ENCODE measurements at places on chromosomes 3 and 15.

DNA sequence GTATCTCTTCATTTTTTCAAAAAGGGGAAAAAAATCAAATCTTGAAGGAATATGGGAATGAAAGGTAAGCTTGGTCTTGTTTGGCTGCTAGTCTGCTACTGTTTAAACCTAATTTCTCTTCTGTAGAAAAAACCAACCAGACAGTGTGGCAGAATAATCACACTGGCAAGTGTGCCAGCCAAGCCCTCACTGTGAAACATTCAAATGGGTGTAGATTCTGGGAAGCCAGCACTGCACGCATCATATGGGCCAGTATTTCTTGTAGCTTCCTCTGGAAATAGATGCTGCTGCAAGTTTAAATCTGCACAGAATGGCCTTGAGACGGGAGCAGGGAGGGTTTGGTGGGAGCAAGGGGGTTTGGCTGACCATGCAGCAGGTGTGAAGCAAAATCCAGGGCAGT, 62.1 kb downstream of the POMGNT2 start:
- no peak for DNase-seq

GRCh38 chr3:64617610-64618009, 70.2 kb downstream of the ADAMTS9 start:
- DNase-seq: no peak

GRCh38 chr15:63396152-63396928, 14.7 kb upstream of the CA12 start:
- DNase-seq: no peak

GRCh38 chr3:13009132-13009945, 63.9 kb downstream of the IQSEC1 start:
- no peak for DNase-seq

DNA sequence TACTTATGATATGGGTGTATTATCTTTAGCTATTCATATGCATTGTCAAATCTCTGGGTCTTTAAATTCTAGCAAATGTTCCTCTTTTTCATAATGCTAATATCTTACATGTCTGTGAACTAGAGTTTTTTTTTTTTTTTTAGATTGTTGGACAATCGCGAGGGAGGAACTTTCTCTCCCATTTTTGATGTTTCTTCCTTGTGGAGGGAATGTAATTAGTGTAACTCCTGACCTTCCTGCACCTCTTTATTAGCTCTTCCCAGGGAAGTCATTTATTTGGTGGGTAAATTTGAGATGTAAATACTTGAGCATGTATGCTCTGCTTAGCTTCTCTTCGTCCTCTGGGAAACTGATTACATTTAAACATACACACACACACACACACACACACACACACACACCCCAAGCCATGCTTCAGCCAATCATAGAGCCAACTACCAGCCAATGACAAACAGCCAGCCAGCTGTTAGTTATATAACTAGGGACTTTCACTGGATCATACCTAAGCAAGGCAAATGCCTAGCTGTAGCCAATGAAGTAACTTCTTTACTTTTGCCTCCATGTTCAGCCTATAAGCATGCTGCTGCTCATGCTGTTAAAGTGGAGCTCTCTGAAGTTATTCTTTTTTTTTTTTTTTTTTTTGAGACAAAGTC, 8.3 kb upstream of the USP8 start:
- no peak for DNase-seq

GRCh38 chr15:70490838-70491155, 272.6 kb downstream of the UACA start:
- no peak for DNase-seq

- DNase-seq: no peak
Measured at GRCh38 chr15:65006876-65007275, 17.2 kb upstream of the SPG21 start.

- peak; percentile 19 for DNase-seq
Measured at GRCh38 chr3:15206662-15207576, 873 bp downstream of the CAPN7 start.

DNA sequence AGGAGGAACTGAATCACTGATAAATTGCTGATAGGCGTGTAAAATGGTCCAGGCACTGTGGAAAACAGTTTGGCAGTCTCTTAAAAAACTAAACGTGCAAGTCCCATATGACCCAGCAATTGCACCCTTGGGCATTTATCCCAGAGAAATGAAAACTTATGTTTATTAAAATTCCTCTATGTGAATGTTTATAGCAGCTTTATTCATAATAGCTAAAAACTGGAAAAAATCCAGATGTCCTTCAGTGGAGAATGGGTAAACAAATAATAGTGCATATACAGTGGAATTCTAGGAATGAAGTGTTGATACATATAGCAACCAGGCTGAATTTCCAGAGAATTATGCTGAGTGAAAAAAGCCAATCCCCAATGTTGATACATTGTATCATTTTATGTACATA, 482.2 kb upstream of the PDZRN3 start:
- no peak for DNase-seq

DNA sequence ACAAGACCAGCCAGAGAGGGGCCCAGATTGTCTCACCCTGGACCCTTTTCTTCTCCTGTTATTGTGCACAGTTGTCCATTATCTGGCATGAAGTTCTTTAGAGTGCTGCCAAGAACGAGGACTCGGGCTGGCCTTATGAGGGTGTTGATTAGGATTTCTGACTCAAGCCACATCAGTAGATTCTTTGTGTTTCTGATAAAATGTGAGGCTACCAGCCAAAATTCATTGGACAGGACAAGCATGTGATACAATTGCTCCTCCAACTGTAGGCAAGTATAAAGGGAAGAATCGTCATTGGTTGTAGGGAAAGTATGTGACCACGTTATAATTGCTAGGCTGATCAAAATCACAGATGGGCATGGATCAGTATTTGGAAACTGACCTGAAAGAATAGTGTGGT, 99.2 kb upstream of the TMC3 start:
- no peak for DNase-seq

- DNase-seq: no peak
Measured at GRCh38 chr3:144942093-144942837, 970.6 kb downstream of the DIPK2A start.

GRCh38 chr3:107208100-107208499, 169.1 kb upstream of the CCDC54 start:
- peak; percentile 49 for DNase-seq

- no peak for DNase-seq
Measured at GRCh38 chr3:171274222-171274621, 186.0 kb downstream of the TNIK start.

DNA sequence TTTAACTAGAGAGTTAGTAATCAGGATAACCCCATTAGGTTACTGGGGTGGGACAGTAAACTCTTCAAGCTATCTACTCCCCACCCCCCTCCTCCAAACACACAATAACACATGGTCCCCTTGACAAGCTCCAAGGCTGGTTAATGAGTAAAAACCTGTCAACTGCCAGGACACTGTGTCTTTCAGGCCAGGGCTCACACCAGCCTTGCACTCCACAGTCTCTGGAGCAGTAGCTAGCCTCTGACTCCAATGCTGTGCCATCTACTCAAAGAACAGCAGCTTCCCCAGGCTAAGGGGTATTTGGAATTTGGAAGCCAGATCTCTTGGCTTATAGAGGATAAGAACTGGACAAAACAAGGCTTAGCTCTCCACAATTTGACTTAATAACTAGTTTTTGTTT, 115.8 kb downstream of the LRIG1 start:
- no peak for DNase-seq

DNA sequence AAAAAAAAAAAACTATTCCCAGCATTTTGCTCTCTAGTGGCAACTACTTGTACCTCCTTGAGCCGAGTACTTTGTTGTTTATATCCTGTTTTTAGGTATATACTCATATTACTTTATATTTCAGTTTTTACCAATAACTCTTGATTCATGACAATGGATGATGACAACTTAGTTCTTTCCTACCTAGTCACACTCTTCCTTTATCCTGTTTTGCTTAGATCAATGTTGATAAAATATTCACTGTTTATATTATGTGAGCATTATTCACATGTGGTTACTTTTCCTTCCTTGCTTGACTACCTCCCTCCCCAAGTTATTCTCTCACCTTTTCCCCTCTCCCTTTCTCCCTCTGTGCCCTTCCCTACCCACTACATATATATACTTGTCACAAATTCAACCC, 53.7 kb downstream of the NKIRAS1 start:
- DNase-seq: no peak

DNA sequence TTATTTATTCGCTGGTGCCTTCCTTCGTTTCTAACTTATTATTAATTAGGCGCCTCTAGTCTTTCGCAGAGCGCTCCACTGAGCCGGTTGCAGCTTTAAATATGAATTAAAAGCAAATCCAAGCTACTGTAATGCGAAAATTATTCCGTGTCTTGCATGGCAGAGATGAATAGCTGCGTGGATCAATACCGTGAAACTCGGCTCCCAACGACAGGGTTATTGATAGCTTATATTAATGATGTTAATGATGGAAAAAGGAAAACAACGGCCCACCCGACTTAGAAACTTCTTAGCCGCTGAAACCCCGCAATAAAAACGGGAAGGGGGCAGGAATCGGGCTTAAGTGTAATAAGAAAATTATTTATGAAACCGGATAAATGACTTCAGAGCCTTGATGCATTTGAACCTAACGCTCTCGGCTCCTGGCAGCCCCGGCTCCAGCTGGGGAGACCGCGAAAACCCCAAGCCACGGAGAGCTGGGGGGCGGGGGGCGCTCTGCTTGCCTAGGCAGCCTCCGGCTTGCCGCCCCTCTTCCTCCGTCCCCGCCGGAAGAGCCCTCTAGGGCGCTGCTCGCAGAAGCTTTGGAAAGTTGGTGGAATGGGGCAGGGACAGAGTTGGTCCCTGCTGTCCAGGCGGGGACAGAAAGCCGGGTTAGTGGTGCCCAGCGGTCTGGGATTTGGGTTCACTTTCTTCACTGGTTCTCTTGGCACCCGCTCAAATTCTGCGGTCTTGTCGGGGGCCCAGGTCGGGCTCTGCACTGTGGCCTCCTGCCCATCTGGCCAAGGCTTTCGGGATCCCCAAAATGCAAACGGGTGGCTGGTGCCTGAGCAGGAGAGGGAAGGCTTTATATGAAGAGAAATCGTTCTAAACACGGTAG, 7.7 kb upstream of the ONECUT1 start:
- DNase-seq: no peak

DNA sequence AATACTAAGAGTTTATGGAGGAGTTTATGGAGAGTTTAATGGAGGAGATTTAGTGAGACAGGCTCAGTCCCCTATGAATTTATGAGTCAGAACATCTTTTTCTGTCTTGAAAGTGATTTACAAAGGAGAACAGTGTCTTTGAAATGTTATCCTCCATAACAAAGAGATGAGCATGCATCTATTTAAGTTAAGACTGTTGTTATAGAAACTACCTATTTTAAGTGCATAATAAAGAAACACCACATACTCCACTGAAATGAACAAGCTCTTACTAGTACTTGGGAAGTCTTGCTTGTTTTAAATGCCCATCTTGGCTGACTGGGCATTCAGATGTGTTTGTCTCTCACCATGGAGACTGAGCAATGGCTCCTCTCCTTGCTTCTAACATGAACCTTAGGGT, 118.7 kb upstream of the ACP3 start:
- no peak for DNase-seq

DNA sequence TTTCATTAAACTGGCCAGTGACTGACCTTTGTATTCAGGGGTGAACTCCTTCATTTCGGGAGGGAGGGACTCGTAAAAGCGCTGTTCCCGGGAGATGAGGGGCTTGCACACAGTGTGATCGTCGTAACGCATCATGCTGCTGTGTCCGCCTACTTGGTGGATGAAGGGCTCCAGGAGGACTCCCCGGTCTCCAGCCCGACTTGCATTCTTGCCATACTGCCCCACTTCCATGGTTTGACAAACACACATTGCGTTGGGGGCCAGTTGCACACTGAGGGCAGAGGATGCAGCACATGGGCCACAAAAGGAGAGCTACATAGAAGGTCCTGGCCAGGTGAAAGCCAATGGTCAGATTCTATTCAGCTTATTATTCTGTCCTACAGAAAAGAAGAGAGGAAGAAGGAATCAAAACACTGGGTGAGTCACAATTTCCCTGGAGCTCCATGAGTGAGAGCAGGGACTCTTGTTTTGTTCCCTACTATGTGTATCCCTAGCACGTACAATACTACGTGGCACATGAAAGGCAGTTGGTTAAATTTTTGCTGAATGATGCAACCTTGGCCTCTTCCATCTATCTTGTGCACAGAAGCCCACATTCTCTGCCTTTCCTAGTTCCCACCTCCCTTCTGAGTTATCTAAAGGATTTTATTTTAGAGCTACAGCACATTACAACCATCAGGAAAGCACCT, 24.2 kb upstream of the GMPPB start:
- DNase-seq: no peak

DNA sequence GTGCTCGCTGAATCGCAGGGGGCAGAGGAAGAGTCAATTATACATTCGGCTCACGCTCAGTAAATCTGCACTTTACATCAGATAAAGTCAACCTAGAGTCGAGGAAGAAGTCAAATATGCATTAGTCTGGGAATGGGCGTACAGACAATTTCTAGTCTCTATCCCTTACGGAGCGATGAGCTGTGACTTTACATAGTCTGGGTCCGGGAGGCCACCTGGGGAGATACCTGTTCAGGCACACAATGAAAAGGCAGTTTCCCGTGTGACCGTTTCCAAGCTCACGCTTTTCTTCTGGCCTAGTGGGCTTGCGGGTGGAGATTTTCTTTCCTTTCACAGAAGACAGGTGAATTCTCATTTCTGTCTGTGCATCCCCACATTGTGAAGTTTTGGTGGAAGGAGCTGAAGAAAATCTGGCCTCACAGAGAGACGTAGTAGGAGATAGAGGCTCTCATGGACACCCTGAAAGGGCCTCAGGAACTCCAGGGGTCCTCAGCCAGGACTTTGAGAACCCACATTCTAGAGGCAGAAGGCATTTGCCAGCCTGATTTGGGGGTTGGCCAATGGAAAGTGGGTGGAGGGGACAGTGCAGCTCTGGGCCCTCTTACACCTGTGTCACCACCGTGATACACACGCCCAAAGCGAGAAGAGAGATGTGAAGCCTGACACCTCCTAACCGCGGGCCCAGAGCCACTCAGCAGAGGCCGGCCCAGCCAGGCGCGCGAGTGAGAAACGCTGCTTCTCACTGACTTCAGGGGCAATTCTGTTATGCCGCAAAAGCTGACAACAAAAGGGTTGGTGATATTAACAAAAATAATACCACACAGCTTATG, 10.7 kb upstream of the OCA2 start:
- DNase-seq: no peak

GRCh38 chr3:79184251-79184650, 583.5 kb downstream of the ROBO1 start:
- DNase-seq: no peak

- DNase-seq: peak; percentile 46
Measured at GRCh38 chr3:28053759-28054158, 187.7 kb upstream of the CMC1 start.

Measured in A549 (cell line).